Pericardium fibroblast (primary cell): ENCODE measurements at places on chromosomes 13 and 19. TPM values are rescaled to one million over a fixed set of nuclear protein-coding genes. Genes with fewer than 3 reads are reported as not detected.

The TMEM272 gene
- not detected in 2 replicates for total RNA-seq

The ADPRHL1 gene
- total RNA-seq = 0.23 and 0.60 TPM in 2 replicates

The CALR3 gene
- not detected in 2 replicates for total RNA-seq

The METTL21C gene
- 1.4 TPM in 1 of 2 replicates, not detected in the other for total RNA-seq

The FCGBP gene
- 0.17 TPM in 1 of 2 replicates, not detected in the other for total RNA-seq

The ATP8A2 gene
- total RNA-seq = under 0.01 and 0.09 TPM in 2 replicates
